ENCODE measurements at places on chromosomes 7 and 10. TPM values are rescaled to one million over a fixed set of nuclear protein-coding genes. Genes with fewer than 3 reads are reported as not detected.

The NPS gene
- polyA plus RNA-seq: not detected

DNA sequence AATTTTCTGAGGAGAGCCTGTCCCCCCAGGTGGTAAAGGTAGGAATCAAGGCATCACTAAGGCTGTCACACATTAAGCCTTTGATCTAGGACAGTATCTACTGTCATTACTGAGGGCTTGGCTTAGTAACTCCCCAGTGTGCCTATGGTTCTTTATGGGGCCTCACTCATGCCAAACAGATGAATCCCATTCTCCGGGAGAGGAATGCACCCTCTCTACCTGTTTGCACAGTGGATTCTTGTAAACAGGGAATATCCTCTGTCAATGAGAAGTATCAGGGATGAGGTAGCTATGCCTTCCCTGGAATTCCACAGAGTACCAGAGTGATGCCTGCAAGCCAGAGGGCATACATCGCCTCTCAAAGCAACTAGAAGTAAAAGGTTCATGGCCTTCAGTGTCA, 3.9 kb upstream of the CPN1 start:
- no peak for DNase-seq

DNA sequence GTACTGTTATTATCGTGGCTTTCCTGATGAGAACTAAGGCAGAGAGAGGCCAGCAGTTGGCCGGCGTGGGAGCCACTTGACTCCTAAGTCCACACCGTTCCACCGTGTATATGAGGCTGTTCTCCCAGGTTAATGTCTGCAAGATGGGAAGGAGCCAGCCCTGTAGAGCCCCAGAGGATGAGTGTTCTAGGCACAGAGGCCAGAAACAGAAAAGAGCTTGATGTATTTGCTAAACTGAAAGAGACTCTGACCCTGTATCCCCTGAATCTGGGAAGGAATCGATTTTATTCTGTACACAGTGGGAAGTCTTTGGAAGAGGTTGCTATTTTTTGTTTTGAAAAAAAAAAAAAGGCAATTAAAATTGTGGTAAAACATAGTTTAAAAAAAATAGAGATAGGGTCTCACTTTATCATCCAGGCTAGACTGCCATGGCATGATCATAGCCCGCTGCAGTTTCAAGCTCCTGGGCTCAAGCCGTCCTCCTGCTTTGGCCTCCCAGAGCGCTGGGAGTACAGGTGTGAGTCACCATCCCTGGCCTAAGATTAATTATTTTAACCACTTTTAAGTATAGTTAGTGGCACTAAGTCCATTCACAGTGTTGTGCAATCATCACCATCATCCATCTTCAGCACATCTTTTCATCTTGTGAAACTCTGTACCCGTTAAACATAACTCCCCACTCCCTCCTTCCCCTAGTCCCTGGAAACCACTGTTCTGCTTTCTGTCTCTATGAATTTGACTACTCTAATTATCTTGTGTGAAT, 348.8 kb downstream of the SDK1 start:
- DNase-seq: no peak

DNA sequence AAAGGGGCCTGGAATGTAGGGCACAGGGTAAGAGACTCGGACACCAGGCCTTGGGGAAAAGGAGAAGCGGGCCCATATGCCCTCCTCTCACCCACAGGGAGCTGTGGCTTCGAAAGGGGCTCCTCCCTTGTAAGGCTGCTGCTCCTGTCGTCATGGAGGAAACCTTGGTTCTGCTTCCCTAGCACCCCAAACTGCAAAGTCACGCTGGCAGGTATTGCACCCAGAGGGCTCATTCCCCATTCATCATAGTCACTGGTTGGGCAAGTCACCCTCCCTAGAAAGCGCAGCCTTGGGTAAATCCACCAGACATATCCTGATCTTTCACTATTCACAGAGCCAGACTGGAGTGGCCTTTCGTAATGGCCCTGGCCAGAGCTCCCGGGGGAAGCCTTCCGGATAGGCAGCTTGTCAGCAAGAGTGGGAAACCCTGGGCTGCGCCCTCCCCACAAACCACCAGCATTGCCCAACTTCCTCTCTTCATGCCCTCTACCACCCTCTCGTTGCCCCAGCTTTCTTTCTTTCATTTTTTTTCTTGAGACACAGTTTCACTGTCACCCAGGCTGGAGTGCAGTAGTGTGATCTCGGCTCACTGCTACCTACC, 121.0 kb downstream of the HIP1 start:
- peak; percentile 38 for DNase-seq

The PLEKHS1 gene
- 0.06 TPM for polyA plus RNA-seq

The ZC3HAV1L gene
- 27.7 TPM for polyA plus RNA-seq

DNA sequence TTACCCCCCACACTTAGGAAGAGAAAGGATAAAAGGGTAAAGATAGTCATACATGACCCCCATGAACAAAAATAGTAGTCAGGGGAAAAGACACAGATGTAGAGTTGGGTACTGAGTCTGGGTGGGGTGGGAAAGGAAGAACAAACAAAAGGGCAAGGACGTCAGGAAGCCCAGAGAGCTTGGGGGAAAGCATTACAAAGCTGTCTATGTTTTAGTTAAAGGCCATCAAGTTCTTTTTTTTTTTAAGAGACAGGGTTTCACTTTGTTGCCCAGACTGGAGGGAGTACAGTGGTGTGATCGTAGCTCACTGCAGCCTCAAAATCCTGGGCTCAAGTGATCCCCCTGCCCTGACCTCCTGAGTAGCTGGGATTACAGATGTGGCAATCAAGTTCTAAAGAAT, 98.4 kb upstream of the PDLIM1 start:
- no peak for DNase-seq

- DNase-seq: no peak
Measured at GRCh38 chr7:158741294-158741666, 36.7 kb upstream of the NCAPG2 start.

DNA sequence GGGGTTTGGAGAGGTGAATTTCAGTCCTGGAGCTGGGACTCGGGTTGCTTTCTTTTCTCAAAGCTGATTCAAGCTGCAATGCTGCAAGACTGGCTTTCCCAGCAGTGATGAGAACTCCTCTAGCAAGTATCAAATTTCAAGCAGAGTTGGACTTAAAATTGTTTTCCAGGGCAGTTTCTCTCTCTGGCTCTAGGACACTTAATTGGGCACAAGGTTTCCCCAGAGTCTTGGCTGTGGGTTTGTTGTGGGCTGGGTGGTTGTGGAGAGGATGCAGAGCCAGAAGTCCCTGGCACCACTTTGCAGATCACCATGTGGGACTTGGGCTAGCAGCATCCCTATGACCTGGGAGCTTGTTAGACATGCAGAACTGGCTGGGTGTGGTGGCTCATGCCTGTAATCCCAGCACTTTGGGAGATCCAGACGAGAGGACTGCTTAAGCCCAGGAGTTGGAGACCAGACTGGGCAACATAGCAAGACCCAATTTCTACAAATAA, 16.8 kb downstream of the AKR1B15 start:
- DNase-seq: peak; percentile 31

Measured in right lung (tissue), 10 donors.